Activated naive CD4-positive, alpha-beta T cell treated with anti-CD3 and anti-CD28 coated beads, Interleukin-2, amount 10 ng/mL, durations not matched to agents 5 hours and 36 hours (primary cell): ENCODE measurements at places on chromosomes 6 and 20. TPM values are rescaled to one million over a fixed set of nuclear protein-coding genes. Genes with fewer than 3 reads are reported as not detected.

The RRP36 gene
- total RNA-seq = 58.6 TPM

The OPRM1 gene
- total RNA-seq = not detected

The CALHM5 gene
- not detected for total RNA-seq

The ZNF831 gene
- 10.8 TPM for total RNA-seq

The CAPN11 gene
- not detected for total RNA-seq

The SPTLC3 gene
- total RNA-seq = 0.17 TPM

The TTK gene
- 28.4 TPM for total RNA-seq

The BTNL2 gene
- total RNA-seq = not detected

The FLRT3 gene
- total RNA-seq = not detected

The FUCA2 gene
- 13.6 TPM for total RNA-seq

The ADGRF4 gene
- not detected for total RNA-seq
